ENCODE measurements at places on chromosomes 12 and 14. TPM values are rescaled to one million over a fixed set of nuclear protein-coding genes. Genes with fewer than 3 reads are reported as not detected.

Gene KLRK1
- not detected for total RNA-seq

Gene HOXC11
- not detected for total RNA-seq

Gene RFX4
- not detected for total RNA-seq

Gene C12orf43
- total RNA-seq, result 11.4 TPM

Gene NANOG
- total RNA-seq, result not detected

Gene HOXC9
- total RNA-seq, result 0.26 TPM

Gene KRT75
- total RNA-seq, result not detected

Gene TOMM20L
- total RNA-seq, result not detected

Gene LDHB
- total RNA-seq, result 628 TPM

Gene BATF
- 0.51 TPM for total RNA-seq

DNA sequence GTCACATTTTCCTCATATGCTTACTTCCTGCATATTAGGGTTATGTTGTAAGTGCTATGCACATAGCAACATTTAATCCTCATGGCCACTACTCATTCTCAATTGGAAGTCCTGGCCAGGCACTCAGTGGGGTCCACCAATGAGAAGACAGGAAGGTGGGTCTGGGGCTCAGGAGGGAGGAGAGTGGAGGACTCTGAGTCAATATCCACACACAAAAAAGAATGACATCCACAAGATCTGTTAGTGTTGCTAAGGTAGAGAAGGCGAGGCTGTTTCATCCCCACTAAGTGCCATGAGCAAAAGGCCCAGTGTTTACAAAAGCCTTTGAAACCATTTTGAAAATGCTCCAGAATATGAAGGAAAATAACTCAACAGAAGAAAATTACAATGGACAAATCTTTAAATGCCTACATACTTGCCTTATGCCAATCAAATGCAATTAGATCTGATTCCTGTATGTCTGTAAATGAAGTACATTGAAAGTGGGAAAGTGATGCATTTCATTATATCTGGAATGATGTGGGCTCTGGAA, 53.9 kb downstream of the EID3 start:
- H3K4me1 ChIP-seq, result no peaks in the 10 kb centered on the region
- H3K4me3 ChIP-seq, result no peak overlapping the region
- peaks cover 7% of the 10 kb centered on the region for H3K36me3 ChIP-seq
- DNase-seq, result peak; percentile 63

DNA sequence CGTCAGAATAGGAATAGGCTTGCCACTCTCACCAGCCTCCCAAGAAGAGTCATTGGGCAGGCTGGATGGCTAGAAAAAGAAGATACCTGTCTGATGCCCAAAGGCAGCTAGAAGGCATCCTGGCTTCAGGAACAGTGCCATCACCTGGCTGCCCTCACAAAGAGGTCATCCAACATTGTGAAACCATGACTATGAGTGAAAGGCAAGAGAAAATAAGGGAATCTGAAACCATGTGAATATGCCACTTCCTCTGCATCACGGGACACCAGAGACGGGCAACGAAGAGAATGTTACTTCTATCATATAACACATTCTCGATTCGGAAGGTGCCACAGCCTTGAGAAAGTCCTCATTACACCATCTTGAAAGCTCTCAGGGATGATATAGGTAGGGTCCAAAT, 182.0 kb downstream of the DAD1 start:
- H3K27me3 ChIP-seq, result peaks cover 3% of the 10 kb centered on the region
- H3K36me3 ChIP-seq, result no peaks in the 10 kb centered on the region
- H3K4me3 ChIP-seq, result no peak overlapping the region
- H3K27ac ChIP-seq, result no peak overlapping the region

DNA sequence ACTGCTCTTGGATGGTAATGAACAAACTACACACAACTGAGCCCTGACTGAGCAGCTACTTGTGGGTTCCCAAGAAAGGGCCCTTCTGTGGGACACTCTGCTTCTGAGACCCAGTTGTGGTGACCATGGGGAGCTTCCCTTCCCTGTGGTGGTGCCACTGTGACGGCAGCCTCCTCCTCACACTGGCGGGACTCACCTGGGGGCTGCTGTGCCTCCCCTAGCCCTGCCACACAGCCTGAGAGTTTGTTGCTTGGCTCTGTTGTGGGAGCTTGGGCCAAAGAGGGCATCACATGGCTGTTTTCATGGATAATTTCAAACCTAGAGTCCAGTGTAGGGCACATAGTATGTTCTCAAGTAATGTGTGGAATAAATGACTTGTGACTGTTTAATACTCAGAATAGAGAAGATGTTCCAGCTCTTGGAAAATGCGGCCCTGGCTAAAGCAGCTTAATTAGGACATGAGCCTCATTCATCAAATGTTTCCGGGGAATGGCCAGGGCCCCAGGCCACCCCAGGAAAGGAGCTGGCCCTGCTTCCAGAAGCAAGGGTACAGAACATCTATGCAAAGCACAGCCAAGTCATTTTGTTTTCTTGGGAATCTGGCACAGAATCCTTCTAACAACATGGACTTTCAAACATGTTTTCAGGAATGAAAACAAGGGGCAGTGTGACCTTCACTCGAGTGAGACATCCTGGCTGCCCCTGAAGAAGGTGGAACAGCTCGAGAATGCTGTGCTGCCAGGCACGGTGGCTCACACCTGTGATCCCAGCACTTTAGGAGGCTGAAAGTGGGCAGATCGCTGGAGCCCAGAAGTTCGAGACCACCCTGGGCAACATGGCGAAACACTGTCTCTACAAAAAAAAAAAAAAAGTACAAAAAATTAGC, 21.2 kb downstream of the ZFYVE21 start:
- H3K27me3 ChIP-seq, result no peaks in the 10 kb centered on the region
- peaks cover 7% of the 10 kb centered on the region for H3K36me3 ChIP-seq
- no peak overlapping the region for H3K27ac ChIP-seq
- no peak for DNase-seq
- peaks cover 2% of the 10 kb centered on the region for H3K4me1 ChIP-seq
- no peak overlapping the region for H3K4me3 ChIP-seq

DNA sequence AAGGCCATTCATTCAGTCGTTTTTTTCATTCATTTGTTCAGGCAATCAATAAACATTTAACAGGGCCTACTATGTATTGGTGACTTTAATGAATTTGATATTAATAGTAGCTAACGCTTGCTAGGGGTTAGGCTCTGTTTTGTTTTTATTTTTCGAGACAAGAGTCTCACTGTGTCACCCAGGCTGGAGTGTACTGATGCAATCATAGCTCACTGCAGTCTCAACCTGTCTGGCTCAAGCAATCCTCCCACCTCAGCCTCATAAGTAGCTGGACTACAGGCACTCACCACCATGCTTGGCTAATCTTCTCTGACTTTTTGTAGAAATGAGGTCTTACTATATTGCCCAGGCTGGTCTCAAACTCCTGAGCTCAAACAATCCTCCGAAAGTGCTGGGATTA, 25.6 kb upstream of the MED13L start:
- no peak overlapping the region for H3K27ac ChIP-seq
- no peaks in the 10 kb centered on the region for H3K27me3 ChIP-seq
- H3K4me1 ChIP-seq, result peaks cover 5% of the 10 kb centered on the region
- DNase-seq, result no peak
- H3K36me3 ChIP-seq, result no peaks in the 10 kb centered on the region
- no peak overlapping the region for H3K4me3 ChIP-seq

- H3K4me3 ChIP-seq, result no peak overlapping the region
- no peaks in the 10 kb centered on the region for H3K4me1 ChIP-seq
- H3K27me3 ChIP-seq, result no peaks in the 10 kb centered on the region
- H3K36me3 ChIP-seq, result peaks cover 4% of the 10 kb centered on the region
- no peak for DNase-seq
Measured at GRCh38 chr14:95425369-95426115, 90.9 kb downstream of the SYNE3 start.

DNA sequence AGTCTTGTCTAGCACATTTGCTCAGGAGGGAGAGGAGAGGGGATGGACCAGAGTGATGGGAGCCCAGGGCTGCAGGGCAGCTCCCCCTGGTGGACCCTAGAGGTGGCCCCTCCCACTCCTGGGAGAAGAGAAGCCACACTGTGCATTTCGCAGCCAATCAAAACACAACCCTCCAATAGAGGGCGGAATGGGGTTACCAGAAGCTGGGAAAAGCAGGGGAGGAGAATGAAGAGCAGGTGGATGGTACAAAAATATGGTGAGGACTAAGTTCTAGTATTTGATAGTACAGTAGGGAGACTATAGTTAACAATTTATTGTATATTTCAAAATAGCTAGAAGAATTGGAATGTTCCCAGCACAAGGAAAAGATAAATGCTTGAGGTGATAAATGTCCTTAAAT, 23.6 kb downstream of the VASH1 start:
- DNase-seq, result peak; percentile 71
- H3K4me3 ChIP-seq, result no peak overlapping the region
- peaks cover 6% of the 10 kb centered on the region for H3K4me1 ChIP-seq
- H3K27me3 ChIP-seq, result no peaks in the 10 kb centered on the region
- H3K27ac ChIP-seq, result no peak overlapping the region
- no peaks in the 10 kb centered on the region for H3K36me3 ChIP-seq

GRCh38 chr12:92134638-92135274, 10.9 kb downstream of the BTG1 start:
- DNase-seq, result peak; percentile 82
- no peaks in the 10 kb centered on the region for H3K36me3 ChIP-seq
- H3K27me3 ChIP-seq, result no peaks in the 10 kb centered on the region
- H3K27ac ChIP-seq, result no peak overlapping the region

DNA sequence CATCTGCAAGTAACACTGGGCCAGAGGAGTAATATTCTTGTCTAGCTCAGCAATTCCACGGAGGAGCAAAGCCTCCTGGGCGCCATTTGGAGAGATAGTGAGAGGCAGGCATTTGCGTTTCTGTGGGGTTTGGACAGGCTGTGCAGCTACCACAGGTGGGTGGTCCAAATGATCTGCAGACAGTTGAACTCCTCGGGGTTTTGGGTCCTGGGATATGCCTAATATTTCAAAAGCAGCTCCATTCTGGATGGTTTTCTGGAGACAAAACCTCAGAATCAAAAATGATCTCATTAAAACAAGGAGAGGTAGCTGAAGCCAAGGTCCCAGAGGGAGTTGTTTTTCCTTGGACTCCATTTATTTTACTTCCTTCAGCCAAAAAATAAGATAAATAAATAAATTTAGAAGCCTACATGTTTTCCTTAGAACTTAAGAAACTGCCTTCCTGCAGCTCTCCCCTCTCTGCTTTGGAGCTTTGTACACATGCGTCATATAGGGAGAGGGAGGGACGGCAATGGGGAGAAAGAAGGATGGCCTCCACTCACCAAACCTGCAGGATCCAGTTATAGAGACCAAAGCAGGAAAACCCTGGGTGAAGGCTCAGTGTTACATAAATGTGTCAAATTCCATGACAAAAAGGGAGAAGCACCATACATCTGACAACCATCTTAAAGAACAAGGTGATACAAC, 227.3 kb upstream of the DAAM1 start:
- H3K4me3 ChIP-seq, result no peak overlapping the region
- no peak for DNase-seq
- H3K27ac ChIP-seq, result no peak overlapping the region
- no peaks in the 10 kb centered on the region for H3K27me3 ChIP-seq

DNA sequence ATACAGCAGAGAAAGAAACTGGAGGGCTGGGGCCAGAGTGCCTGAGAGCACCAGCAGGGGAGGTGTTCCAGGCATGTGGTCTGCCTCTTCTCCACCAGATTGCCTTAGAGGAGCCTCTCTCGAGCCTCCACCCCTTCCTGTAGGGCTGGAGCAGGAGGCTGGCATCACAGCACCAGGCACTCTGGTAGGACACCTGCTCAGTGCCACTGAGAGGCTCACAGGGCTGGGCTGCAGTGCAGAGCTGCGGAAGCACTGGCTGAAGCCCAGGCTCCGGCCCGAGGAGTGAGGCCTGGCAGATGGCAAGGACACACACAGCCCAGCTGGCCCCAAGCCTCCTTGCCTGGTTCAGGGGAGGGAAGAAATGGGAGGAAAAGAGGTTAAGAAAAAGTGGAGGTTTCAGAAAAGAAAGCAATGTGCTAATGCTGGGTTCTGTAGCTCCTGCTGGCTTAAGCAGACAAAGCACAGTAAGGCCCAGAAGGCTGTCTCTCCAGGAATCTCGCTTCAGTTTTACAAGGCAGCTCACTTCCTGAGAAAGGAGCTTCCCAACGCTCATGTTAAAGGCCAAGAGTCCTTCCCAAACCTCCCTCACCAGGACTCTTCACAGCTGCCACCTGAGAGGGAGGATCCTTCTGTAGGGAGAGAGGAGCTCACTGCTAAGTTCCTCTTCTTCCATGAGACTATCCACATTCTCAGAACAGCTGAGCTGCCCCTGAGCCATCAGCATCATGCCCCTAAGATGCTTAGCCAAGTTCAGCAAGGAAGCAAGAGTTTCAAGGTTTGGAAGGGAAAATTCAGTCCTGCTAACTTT, 23.8 kb downstream of the SPTB start:
- no peak overlapping the region for H3K27ac ChIP-seq
- DNase-seq, result no peak
- no peaks in the 10 kb centered on the region for H3K36me3 ChIP-seq
- peaks cover 20% of the 10 kb centered on the region for H3K27me3 ChIP-seq

- H3K4me1 ChIP-seq, result peaks cover 2% of the 10 kb centered on the region
- H3K36me3 ChIP-seq, result no peaks in the 10 kb centered on the region
- no peak overlapping the region for H3K27ac ChIP-seq
- H3K27me3 ChIP-seq, result no peaks in the 10 kb centered on the region
- no peak overlapping the region for H3K4me3 ChIP-seq
- DNase-seq, result peak; percentile 82
Measured at GRCh38 chr12:75315518-75315917, 14.6 kb downstream of the CAPS2 start.

DNA sequence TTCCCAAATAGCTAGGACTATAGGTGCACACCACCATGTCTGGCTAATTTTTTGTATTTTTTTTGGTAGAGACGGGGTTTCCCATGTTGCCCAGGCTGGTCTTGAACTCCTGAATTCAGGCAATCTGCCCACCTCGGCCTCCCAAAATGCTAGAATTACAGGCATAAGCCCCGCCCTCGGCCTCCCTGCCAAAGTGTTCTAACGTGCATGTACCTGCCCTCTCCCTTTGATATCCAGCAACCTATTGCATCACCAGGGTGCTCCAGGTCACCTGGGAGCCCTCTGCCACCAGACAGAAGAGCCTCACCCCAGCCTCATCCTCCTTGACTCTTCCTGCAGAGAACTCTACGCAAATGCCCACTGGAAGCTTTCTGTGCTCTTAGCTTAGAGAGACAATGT, 2.2 kb upstream of the EML1 start:
- no peak overlapping the region for H3K4me3 ChIP-seq
- no peaks in the 10 kb centered on the region for H3K27me3 ChIP-seq
- no peak overlapping the region for H3K27ac ChIP-seq
- H3K36me3 ChIP-seq, result no peaks in the 10 kb centered on the region
- H3K4me1 ChIP-seq, result peaks cover 2% of the 10 kb centered on the region

DNA sequence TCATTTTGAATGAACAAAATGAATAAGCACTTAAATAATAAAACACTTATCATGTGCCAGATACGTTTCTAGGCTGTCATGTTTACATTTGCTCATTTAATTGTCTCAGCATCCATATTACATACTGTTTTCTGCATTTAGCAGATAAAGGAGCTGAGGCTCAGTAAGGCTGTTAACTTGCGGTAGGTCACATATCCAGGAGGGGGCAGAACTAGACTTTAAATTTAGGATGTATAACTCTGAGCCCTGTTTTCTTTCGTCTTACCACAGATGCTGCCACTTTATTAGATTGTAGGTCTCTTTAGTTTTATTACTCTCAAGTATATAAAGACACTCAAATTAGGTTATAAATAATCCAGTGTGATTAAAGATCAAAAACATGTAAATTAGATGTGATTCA, 17.7 kb downstream of the IRAK4 start:
- DNase-seq, result peak; percentile 53
- no peaks in the 10 kb centered on the region for H3K4me1 ChIP-seq
- no peak overlapping the region for H3K27ac ChIP-seq
- H3K27me3 ChIP-seq, result no peaks in the 10 kb centered on the region
- no peak overlapping the region for H3K4me3 ChIP-seq
- peaks cover 2% of the 10 kb centered on the region for H3K36me3 ChIP-seq

GRCh38 chr14:49934646-49935045, 41.8 kb downstream of the ARF6 start:
- H3K36me3 ChIP-seq, result no peaks in the 10 kb centered on the region
- no peaks in the 10 kb centered on the region for H3K4me1 ChIP-seq
- DNase-seq, result peak; percentile 23
